Fibroblast of skin of right biceps (primary cell): ENCODE measurements at places on chromosomes 5 and 9.

DNA sequence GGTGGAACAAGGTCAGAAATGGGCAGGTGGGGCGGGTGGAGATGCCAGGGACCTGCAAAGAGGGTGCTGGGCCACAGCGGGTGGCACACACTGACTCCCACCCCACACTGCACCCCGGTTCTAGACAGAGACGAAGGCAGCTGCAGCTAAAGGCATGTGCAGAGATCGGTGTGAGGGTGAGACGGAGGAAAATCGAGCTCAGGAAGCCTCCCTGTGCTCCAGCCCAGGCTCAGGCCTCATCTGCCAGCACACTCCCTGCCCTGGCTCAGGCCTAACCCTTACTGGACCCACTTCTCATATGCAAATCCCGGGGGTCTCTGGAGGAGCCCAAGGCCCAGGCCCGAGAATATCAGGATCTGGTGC lies 130.8 kb upstream of the PPP1R26 start:
- no peak for DNase-seq

DNA sequence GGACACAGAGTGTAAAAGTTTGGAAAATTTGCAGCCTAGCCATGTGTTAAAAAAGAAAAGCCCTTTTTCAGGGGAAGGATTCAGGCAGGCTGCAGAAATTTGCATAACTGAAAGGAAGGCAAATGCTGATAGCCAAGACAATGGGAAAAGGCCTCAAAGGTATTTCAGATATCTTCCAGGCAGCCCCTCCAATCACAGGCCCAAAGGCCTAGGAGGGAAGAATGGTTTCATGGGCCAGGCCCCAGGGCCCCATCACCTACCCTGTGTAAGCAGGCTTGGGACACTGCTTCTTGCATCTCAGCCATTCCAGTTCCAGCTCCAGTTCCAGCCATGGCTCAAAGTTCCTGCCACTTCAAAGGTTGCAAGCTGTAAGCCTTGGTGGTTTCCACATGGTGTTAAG lies 4.8 kb downstream of the S100Z start:
- DNase-seq = no peak

DNA sequence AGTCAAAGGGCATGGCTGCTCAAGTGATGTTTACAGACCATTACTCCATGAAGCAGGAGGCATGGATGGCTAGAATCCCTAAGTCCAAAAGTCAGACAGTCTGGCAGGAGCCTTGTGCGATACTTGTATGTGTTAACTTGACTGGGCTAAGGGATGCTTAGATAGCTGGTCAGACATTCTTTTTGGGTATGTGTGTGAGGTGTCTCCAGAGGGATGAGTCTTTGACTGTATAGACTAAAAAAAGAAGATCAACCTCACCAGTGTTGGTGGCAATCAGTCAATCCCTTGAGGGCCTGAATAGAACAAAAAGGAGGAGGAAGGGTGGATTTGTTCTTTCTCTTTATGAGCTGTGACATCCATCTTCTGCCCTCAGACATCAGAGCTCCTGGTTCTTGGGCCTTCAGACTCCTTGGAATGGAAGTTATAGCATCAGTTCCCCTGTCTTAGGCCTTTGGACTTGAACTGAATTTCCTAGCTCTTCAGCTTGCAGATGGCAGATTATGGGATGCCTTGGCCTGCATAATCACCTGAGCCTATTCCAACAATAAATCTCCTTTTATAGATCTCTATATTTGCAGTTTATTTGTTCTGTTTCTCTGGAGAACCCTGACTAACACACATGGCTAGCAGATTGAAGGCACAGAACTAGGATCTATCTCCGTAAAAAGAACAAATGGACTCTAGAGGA lies 9.7 kb upstream of the HSPB3 start:
- no peak for DNase-seq

DNA sequence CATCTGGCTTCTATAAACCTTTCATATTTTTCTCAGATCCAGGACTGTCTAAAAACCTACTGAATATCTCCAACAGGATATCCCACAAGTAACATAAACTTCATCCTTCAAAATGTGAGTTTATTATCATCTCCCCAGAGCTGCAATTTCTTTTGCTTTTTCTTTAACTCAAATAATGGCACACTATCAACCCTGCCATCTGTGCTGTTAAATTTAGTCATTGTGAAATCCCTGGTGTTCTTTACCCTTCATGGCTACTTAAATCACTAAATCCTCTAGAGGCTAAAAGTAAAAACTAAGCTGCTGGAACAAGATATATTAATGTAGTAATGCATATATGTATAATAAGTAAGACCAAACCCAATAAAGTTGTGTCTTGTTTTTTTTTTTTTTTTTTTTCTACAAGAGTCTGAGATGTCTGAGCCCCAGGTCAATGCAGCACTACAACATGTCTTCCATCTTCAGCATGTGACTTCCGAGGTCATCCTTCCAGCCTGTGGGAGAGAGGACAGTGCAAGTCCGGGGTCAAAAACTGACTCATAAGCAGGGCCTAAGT lies 362.9 kb downstream of the ADGRV1 start:
- no peak for DNase-seq

DNA sequence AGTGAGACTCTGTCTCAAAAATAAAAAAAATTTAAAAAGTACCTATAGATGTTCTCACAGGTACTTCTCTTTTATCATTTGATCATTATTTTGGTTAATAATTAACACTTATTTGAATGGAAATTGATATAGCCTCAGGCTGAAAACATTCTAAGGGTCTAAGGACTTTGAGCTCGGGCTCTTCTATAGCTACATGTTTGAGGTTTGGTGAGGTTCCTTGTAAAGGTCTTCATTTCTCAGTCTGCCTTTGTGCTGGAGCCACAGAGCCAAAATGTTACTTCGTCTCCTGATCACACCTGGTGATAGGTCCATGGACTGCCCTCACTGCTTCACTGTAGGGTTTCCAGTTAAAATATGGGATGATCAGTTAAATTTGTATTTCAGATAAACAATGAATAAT lies 22.6 kb downstream of the ARHGEF37 start:
- DNase-seq = no peak

- DNase-seq = no peak
Measured at GRCh38 chr5:138909734-138910133, 34.6 kb upstream of the LRRTM2 start.

DNA sequence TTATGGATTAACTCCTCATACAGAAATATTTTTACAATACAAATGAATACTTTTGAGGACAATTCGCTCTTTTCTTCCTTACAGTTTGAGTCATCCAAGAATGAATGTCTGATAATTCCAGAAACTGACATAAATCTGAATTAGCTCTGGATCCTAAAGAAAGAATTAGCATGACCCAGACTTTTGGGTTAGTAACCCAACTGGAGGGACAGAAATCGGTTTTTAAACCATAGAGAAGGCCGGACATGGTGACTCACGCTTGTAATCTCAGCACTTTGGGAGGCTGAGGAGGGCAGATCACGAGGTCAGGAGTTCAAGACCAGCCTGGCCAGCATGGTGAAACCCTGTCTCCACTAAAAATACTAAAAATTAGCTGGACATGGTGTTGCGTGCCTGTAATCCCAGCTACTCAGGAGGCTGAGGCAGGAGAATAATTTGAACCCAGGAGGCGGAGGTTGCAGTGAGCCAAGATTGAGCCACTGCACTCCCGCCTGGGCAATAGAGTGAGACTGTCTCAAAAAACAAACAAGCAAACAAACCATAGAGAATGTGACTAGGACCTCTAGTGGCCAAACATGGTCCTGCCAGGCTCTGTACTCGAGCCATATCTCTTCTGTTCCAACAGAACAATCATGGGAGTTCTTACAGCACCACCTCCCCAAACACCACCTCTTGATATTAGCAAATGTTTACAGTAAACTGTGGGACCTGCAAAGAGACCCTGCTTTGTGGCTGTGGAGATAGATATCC lies 44.8 kb downstream of the LURAP1L start:
- peak; percentile 43 for DNase-seq

DNA sequence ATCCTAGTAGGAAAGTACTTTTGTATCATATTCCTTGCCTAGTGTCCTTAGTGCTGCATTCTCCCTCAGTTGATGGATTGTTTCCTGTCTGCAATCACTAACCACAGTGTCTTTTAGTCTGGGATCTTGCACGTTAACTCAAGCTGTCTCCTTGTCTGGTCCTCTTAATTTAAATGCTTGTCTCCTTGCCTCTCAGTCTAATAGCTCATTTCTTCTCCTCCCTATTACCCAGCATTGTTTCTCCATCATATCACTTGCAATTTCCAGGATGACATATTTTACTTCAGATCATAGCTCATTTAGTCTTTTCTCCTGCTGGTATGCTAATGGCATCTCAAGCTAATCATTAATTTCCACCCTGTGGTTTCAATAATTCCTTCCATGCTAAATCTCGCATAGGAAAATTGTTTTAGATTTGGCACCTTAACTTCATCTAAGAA lies 2052.0 kb upstream of the C9orf72 start:
- peak; percentile 90 for DNase-seq

DNA sequence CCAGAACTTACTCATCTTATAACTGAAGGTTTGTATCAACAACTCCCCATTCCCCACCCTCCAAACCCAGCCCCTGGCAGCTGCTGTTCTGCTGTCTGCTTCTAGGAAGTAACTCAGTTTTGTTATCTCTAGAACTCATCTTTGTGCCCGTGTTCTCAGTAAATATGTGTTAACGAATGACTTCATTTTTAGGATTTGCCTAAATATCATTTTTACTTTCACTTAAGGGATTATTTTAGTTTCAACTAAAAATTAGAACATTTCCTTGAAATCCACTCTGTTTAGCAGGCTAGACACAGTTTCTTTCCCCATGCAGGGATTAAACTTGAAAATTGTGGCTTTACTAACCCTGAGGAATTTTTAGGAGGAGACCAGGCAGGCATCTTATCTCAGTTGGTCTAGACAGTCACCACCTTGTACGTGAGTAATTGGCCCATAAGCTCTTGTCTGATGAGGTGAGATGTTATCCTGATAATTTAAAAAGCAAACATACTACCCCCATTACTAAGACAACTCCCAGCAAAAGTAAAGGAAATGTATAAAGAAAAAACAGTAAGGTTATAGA lies 68.2 kb upstream of the TNFAIP8 start:
- peak; percentile 56 for DNase-seq

GRCh38 chr9:133332381-133332730 lies 3.6 kb downstream of the SURF6 start:
- DNase-seq = no peak
